ENCODE measurements at places on chromosomes 5 and 9.

DNA sequence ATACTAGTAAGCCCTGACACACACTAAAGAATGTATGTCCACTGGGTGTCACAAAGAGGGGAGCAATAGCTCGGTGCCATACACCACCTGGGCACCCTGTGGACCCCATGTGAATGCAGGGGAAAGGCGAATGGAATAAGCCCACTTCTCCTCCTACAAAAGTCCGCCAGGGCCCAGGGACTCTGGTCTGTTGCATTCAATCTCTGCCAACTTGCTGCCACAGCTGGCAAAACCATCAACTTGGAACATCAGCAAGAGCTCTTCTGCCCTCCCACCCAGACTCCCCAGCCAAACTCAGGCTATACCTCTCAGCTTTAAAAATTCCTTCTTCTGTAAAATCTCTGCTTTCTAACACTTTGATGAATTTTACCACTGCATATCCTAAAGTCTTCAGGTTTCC lies 54.5 kb downstream of the PFDN1 start:
- DNase-seq: no peak

DNA sequence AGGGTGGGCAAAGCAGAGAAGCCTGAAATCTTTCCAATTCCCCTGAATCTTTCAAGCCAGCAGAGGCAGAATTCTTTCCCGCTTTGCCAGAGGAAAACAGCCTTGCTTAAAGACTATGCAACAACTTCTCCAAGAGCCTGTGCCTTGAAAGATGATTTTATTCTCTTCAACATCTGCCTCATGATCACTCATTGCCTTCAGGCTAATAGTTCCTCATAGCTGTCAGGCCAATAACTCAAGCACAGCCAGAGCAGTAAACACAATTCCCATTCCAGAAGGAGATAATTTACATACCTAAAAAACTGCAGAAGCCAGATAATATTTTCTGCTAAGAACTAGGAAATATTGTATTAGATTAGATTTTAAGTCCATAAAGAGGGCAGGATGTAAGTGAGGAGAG lies 92.3 kb upstream of the PUM3 start:
- no peak for DNase-seq

DNA sequence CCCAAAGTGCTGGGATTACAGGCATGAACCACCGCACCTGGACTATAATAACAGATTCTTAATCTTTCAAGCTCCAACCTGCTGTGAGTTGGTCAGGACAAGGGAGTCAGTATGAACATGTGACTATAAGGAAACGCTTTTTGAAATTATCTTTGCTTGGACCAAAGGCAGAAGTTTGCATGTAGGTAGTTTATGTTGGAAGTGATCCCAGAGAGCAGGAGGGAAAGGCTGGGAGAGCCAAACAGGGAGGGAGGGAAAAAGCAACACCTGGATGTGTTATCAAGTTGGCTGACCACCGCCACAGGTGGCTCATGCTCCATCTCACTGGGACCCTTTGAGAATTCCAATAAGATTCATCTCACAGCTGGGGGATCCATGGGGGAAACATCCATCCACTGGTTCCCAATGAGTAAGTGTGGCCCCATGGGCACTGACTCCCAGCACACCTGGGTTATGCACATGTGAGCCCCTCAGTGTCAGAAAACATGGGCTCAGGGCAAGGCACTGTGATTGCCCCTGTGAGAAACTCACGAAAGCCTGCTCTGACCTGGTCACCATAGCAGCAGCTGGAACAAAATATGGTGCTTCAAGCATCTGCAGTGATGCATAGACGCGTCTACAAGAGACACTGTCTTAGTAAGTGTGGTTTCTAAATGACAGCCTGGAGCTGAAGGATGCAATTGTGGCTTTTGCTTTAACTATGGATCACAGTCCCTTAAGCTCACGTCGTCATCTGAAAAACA lies 62.1 kb downstream of the ARSB start:
- no peak for DNase-seq

GRCh38 chr5:13632676-13633075 lies 311.8 kb downstream of the DNAH5 start:
- DNase-seq: no peak

GRCh38 chr5:71748360-71748759 lies 29.3 kb downstream of the CARTPT start:
- DNase-seq: no peak

- no peak for DNase-seq
Measured at GRCh38 chr5:16666883-16667398, 50.1 kb upstream of the RETREG1 start.

DNA sequence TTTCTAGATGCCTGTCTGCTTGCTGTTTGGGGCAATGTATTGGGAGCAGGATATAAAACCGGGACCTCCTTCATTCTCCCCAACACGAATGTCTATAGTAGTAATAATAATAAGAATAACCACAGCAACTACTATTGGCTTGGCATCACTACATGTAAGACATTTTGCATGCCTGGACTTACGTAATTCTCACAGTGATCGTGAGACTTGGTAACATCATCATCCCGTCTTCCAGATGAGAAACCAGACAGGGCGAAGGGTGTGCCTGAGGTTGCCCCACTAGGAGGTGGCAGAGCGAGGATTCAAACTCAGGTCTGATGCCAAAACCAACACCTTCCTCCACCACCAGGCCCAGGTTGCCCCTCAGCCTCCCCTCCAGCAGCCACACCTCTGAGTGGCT lies 185.1 kb downstream of the RGS3 start:
- DNase-seq: no peak

- DNase-seq: no peak
Measured at GRCh38 chr9:130911254-130912049, 14.8 kb upstream of the QRFP start.

DNA sequence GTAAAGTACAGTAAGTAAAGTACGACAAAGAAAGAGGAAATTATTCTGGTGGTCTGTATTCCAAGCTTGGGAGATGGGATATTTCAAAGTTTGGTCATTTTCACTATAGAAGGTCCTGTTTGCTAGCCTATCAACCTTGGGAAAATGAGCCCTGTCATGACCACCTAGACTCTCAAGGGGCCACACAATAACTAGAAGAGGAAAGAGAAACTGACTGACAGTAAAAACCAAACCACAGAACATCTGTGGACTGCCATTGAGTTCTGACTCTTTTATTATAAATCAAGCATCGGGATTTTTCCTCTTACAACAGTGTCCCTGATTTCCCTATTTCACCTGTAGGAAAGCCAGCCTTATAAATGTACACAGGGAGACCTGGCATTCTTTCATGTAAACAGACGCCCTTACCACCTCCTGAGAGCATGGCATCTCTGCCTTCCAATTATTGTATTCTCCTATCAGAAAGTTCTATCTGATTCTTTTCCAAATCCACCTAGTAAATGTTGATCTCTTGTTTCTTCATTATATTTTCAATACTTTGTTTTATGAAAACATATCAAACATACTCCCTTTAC lies 80.0 kb downstream of the ZNF622 start:
- no peak for DNase-seq

DNA sequence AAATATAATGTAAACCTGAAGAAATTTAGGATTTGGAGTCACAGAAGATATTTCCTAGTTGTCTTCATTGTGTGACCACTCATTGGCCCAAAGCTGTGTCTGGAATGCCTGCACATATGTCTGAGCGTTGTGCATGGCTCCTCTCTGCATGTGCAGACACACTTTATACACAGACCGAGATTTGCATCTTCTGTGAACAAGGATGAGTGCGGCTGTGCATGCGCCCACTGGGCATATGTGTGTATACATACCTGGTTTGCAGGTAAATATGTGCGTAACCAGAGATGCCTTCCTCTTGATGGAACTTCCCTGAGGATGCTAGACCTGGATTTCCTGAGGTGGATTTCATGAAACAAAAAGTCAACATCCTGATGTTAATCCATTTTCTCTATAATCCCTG lies 19.1 kb downstream of the PHF2 start:
- no peak for DNase-seq

- no peak for DNase-seq
Measured at GRCh38 chr9:98107926-98108325, 11.1 kb downstream of the TRIM14 start.

- no peak for DNase-seq
Measured at GRCh38 chr5:96794757-96795156, 13.0 kb downstream of the ERAP1 start.

GRCh38 chr5:60916646-60917045 lies 28.2 kb downstream of the ERCC8 start:
- DNase-seq: no peak

GRCh38 chr9:129222819-129223218 lies 44.8 kb upstream of the IER5L start:
- DNase-seq: no peak

DNA sequence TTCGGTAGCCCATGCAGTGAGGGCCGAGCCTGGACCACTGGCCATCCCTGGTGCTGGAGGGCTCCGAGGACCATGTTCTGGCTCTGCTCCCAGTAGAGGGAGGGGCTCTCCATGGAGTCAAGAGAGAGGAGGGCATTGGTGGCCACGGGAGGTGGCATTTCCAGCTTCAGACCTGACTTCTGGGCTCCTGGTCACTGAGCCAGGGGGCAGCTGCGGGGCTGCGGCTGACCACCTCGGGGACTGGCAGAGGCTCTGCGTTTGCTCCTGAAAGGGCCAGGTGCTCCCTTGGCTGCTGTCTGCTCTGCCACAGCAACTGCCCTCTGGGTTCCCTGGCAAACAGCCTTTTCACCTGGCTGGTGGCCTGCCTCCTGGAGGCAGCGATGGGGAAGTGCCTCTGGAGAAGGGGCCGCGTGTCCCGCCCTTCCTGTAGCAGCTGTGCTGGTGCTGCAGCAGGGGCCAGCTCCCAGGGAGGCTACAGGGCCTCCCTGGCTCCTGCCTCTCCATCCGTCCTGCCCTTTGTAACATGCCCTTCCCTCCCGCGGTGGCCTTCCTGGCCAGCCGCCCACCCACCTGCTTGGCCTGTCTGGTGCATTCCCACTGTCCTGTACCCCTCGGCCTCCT lies 144.6 kb downstream of the CACNA1B start:
- DNase-seq: no peak

GRCh38 chr9:20684875-20685696 lies 1.0 kb downstream of the FOCAD start:
- no peak for DNase-seq

DNA sequence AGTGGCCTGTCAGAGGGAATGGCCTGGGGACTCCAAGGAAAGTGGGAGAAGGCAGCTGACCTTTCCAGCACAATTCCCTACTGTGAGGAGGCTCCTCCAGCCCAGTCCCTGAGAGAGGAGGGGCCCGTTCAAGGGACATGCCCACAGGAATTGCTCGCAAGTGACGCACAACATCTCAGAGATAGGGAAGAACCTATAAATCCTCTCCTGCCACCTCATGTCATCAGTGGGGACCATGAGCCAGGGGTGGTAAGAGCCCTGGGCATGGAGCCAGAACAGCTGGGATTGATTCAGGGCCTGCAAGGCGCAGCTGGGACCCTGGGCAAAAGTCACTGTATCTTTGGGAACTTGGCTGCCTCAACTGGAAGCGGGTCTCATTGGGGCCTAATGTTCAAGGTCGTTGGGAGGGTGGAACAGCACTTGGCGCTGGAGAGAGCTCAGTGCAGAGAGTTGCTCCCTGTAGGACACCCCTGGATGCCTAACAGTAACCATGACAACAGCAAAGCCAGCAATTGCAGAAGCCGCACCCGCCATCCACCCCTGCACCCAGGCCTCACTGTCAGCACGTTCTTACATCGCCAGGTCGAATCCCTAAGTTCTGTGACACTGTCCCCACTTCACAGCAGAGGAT lies 41.3 kb upstream of the ORM1 start:
- DNase-seq: no peak

- DNase-seq: no peak
Measured at GRCh38 chr5:140043508-140043872, 391 bp upstream of the NRG2 start.

- no peak for DNase-seq
Measured at GRCh38 chr9:1320051-1320557, 269.9 kb downstream of the DMRT2 start.

GRCh38 chr9:114496011-114496410 lies 9.3 kb downstream of the WHRN start:
- no peak for DNase-seq

- DNase-seq: no peak
Measured at GRCh38 chr9:99213197-99213596, 8.5 kb downstream of the ALG2 start.

- DNase-seq: no peak
Measured at GRCh38 chr5:179827680-179828079, 7.0 kb downstream of the SQSTM1 start.

GRCh38 chr9:73441890-73442818 lies 290.5 kb downstream of the ANXA1 start:
- no peak for DNase-seq

DNA sequence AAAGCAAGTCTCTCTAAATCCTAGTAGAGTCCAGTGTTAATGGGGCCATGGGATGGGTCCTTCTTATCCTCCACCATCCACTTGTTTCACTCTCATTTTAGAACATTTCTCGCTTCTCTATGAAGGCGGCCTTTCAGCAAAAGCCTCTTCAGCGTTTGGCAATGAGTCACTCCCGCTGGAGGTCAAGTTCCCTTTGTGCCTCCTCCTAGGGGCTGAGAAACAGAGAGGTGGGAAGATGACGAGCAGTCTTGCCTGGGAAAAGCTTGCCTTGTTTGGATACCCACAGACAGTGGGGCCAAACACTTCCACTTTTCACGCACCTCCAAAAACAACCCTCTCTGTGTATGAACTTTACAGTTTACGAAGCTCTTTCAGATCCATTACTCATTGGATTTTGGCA lies 168.8 kb downstream of the GABBR2 start:
- no peak for DNase-seq

GRCh38 chr9:128687453-128687852 lies 1.6 kb upstream of the SET start:
- no peak for DNase-seq

DNA sequence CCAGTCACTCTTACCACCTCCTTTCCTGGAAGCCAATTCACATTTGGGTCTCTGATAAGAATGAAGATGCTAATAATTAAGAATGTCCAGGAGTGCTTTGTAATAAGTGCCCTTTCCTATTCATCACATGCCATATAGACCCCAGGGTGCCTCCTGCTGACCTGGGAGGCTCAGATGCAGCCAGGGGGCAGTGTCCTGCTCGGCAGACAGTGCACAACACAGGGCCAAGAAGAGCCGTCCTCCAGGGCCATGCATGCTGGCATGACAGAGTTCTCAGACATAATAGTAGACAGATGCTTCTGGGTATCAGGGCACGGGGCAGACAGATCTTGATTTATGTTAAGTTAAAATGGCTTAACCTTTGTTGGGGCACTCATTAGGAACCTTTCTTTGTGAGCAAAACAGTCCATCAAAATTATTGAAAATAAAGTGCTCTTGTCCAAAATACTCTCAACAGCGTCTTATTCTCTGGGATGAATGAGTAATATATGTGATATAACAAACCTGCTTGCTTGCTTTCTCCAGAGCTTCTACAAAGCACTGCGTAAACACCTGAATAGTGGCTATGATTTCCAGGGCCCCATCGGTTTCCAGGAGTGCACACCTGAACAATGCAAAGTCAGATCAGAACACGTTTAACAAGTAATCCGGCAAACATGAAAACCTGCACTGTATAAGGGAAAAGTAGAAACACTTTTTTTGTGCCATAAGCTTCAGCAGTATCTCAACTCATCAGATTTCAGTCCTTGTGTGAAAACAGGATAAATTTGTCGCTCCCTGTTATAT lies 192.7 kb downstream of the FANCC start:
- no peak for DNase-seq
